ENCODE measurements at places on chromosomes 7 and 10.

DNA sequence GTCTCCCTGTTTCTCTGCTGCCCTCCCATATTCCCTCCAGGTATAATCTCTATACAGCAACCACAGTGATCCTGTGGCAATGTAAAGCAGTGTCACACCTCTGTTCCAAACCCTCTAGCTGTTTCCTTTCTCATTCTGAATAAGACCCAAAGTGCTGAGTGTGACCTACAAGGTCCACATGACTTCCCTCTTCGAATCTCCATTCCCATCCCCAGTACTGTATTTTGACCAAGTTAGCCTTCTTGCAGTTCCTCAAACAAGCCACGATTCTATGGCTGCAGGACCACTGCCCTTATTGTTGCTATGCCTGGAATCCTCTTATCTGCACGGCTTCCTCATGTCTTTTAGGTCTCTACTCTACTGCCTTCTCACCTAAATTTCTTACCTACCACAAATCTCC is 291.9 kb downstream of the DOCK4 start:
- no peaks in the 10 kb centered on the region for H3K4me1 ChIP-seq
- no peak for DNase-seq
- H3K4me3 ChIP-seq = no peak overlapping the region

DNA sequence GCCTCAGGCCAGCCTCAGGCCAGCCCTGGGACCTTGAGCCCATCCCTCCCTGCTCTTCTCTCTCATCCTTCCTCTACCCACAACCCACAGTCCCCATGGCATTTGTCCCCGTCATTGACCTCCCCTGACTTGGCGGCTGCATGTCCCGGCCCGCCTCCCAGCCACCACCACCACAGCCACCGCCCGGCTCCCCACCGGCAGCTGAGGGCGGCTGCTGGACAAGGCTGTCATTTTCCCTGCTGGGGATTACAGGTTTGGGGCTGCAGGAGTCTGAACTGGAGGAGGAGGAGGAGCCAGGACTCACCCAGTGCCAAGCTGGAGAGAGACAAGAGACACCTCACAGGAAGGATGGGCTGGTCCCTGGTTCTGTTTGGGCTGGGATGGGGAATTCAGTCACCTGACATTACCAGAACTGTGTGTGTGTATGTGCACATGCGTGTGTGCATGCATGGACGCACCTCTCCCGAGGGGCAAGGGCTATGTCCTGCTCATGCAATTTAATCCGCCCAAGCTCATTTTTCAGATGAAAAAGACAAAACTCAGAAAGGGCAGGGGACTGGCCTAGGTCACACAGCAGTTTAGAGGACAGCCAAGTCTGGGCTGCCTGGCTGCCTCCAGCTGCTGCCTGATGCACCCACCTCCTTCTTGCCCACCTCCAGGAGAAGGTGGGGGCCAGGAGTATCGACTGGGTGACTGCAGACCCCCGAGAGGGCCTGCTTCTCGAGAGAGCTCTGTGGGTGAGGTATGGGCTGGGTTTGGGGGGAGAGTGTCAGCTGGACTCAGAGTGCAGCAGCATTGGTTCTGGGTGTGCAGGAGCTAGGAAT is 113.1 kb downstream of the ZMIZ1 start:
- no peak for DNase-seq
- no peak overlapping the region for H3K27ac ChIP-seq
- peaks cover 85% of the 10 kb centered on the region for H3K4me1 ChIP-seq
- H3K4me3 ChIP-seq = no peak overlapping the region

GRCh38 chr7:8809320-8809719 is 375.9 kb downstream of the NXPH1 start:
- H3K4me1 ChIP-seq = no peaks in the 10 kb centered on the region
- no peaks in the 10 kb centered on the region for H3K36me3 ChIP-seq
- no peaks in the 10 kb centered on the region for H3K27me3 ChIP-seq
- H3K27ac ChIP-seq = no peak overlapping the region

DNA sequence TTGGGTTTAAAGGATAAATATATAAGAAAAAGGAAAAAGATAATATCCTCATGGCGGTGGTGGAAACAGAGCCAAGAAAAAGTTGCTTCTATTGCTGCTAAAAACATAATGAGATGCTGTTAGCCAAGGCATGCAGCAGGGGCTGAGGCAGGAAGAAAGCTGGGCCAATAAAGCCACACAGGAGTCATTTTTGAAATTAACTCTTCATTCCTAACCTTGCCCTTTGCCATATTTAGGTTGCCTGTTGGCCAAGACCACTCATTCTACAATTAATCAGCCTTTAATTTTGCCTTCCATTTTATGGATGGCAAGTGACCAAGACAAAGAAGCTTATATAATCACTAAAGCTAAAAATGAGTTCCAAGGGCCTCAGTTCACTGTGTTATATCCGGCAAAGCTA is 58.2 kb downstream of the ARMH3 start:
- no peak overlapping the region for H3K27ac ChIP-seq
- H3K4me1 ChIP-seq = peaks cover 11% of the 10 kb centered on the region
- H3K27me3 ChIP-seq = no peaks in the 10 kb centered on the region
- H3K4me3 ChIP-seq = no peak overlapping the region
- DNase-seq = no peak

DNA sequence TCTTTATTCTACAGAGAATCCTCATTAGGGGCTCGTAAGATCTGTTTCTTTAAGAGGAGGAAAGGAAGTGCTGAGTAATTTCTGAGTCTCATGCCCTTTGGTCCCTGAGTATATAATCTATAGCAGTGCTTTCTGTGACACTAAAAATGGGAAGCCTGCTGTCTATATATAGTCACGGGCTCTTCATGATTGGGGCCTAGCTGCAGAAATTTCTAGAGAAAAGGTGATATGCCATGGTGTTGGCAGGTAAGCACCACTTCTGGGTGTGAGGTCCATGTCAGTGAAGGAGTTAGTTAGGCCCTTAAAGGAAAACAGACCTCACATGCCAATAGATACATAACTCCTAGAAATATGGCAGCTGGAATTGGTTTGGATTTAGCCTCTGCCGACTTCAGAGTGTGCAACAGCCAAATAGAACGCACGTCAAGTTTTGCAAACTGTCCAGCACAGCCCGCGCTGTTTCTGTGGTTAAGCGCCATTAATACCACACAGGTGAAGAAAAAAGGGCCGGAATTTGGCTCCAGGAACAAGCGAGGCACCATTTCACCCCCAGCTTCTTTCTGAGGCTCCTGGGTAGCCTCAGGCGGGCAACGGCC is 123.2 kb downstream of the TACC2 start:
- DNase-seq = no peak
- H3K27ac ChIP-seq = peak overlapping the region; percentile 97
- H3K36me3 ChIP-seq = no peaks in the 10 kb centered on the region
- H3K4me1 ChIP-seq = peaks cover 5% of the 10 kb centered on the region

GRCh38 chr7:50714857-50715256 is 67.8 kb downstream of the GRB10 start:
- DNase-seq = no peak
- peaks cover 53% of the 10 kb centered on the region for H3K4me1 ChIP-seq
- no peak overlapping the region for H3K27ac ChIP-seq
- H3K27me3 ChIP-seq = no peaks in the 10 kb centered on the region

Measured in heart right ventricle (tissue), 16 donors.